ENCODE measurements at places on chromosomes 2 and 18.

GRCh38 chr2:196242131-196242620 is 70.8 kb upstream of the STK17B start:
- peak; percentile 33 for DNase-seq

DNA sequence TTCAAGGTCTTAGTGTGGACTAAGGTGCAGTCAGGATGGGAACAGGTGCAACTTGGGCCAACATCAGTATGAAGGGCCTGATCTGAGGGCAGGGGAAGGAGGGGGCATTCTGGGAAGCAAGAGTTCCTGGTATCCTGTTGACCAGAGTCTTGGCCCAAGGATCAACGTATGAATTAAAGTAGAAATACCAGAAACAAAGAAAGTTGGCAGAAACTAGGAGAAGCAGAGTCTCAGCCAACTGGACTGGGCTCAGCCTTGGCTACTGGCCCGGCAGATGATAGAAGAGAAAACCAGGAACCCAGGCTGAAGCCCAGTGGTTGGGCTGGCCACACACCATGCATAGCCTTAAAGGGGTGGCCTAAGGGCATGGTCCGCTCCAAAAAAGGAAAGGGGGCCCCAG is 2.3 kb downstream of the CETN1 start:
- no peak for DNase-seq

GRCh38 chr18:12851716-12852115 is 32.3 kb downstream of the PTPN2 start:
- DNase-seq = no peak

DNA sequence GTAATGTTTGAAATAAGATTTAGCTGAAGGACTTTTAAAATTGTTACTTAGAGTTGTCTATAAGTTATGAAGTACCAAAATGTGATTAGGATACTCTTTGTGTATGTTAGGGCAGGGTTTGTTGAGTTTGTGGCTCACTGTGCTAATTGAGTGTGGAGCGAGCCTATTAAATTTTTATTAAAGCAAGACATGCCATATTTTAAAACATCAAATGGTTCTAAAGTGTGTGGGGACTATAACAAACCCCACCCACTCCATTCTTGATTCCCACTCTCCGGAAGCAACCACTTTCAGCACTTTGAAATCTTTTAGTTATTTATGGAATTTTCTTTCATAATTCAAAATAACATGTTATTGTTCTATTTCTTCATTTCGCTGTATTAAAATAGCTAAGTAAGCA is 1.8 kb downstream of the HNMT start:
- DNase-seq = no peak

GRCh38 chr18:71727909-71728308 is 816.2 kb downstream of the CBLN2 start:
- DNase-seq = no peak

DNA sequence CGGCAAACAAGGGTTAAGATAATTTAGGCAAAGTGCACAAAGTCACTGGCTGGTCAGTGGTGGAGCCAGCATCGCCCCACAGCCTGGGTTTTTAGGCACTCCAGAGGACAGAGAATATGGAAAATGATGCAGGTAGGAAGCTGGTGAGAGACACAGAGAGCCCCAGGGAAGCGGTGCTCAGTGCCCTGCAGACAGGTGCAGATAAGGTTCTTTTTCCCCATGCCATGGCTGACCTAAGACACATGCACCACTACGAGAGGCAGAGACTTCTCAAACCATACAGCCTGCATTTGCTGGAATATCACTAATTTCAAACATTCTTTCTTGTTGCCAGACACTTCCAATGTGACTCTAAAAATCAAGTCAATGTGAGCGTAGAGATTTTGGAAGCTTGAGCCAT is 205.7 kb upstream of the APCDD1 start:
- no peak for DNase-seq

DNA sequence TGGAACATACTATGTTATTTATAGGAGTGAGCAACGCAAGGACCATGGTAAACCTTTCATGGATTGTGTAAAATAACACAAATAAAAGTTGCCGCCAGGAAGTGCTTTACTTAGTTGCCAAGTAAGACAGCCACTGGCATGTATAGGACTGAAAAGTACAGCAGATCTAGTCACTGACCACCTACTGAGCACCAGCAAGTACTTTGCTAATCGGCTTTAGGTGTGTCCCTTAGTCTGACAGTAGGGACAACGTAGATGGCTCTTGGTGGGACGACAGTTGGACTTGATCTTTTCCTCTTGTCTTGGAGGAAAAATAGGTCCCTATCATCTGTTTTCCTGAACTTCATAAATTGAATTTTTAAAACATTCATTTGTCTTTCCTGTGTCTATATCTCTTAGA is 13.6 kb upstream of the CXXC1 start:
- DNase-seq = no peak

DNA sequence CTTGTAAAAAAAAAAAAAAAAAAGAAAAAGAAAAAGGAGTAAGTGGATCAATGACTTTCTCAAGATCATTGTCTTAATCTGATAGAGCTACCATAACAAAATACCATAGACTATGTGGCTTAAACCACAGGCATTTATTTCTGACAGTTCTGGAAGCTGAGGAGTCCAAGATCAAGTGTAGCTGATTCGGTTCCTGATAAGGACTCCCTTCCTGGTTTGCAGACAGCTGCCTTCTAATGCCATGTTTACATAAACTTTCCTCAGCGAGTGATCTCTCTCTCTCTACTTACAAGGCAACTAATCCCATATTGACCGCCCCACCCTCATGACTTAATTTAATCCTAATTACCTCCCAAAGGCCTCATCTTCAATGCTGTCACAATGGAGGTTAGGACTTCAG is 36.5 kb upstream of the SIX2 start:
- no peak for DNase-seq

DNA sequence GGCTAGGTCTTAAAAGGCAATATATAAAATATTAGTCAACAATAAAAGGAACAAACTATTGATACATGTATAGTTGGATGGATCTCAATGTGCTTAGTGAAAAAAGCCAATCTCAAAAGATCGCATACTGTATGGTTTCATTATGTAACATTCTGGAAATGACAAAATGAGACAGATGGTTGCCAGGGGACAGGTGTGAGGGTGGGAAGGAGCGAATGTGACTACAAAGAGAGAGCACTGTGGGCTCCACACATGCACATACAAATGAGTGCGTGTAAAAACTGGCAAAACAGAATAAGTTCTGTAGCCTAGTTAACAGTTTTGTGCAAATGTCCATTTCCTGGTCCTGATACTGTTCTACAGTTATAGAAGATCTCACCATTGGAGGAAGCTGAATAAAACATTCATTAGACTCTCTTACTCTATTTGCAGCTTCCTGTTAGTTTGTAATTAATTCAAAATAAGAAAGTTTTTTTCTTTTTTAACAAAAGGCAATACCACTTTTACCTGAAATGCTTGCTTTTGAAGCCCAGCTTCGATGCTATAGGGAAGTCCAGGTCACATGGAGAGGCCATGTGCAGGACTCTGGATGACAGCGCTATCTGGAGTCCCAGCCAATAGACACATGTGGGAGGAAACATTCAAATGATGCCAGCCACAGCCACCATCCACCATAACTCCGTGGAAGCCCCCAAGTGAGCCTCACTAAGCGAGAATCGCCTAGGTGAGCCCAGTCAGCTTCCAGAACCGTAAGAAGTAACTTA is 21.0 kb upstream of the C2orf80 start:
- DNase-seq = no peak

DNA sequence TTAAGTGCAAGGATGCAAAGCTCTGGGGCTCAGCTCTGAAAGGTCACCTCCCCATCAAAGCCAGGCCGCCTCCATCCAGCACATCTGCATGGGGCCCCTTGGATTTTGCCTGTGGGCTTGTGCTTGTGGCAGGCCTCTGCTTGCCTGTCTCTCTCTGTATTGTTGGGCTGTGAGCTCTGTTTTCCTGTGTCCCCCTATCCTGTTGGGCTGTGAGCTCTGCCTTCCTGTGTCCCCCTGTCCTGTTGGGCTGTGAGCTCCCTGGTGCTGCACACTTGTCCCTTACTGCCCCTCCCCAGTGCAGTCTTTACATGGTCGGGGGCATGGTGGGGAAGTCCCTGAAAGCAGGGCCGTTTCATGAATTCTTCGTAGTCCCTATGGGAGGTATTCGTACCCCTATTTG is 49.2 kb upstream of the PDIA6 start:
- no peak for DNase-seq

- no peak for DNase-seq
Observed at GRCh38 chr2:25787020-25787419, 91.3 kb downstream of the ASXL2 start.

DNA sequence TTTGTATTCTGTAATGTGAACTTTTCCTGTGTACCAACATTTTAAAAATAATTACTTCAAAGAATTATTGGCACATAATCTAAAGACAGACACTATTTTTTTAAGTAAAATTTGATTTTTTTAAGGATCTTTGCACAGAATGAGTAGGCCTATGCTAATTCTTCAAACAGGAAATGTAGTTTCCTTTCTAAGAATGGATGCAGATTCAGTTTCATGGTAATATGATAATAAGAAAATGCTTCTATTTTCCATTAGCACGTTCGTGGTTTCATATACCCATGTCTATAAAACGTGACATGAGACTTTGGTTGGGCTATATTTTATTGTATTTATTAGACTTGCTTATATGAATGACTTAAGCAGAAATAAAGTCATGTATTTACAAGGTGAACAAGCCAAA is 191.8 kb upstream of the RBBP8 start:
- no peak for DNase-seq

DNA sequence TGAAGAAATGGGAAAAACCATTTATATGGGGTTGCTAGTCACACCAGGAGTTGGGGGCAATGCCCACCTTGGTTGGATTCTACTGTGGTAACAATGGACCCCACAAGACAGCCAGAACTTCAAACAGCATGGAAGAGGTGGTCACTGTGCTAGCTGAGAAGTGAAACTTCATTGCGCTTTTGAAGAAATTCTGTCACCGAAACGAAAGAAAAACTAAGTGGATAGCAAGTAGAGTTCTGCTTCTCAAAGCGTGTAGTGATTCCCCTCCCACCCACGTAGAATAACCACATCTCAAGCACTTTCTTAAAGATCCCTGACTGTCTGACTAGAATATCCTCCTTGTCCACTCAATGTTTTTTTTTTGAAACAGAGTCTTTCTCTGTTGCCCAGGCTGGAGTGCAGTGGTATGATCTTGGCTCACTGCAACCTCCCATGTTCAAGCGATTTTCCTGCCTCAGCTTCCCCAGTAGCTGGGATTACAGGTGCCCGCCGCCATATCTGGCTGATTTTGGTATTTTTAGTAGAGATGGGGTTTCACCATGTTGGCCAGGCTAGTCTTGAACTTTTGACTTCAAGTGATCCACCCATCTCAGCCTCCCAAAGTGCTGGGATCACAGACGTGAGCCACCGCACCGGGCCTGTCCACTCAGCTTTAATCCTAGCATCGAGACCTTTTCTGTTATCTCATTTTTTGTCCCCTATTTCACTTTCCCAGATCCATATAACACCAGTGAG is 30.1 kb upstream of the CCL20 start:
- DNase-seq = peak; percentile 4

DNA sequence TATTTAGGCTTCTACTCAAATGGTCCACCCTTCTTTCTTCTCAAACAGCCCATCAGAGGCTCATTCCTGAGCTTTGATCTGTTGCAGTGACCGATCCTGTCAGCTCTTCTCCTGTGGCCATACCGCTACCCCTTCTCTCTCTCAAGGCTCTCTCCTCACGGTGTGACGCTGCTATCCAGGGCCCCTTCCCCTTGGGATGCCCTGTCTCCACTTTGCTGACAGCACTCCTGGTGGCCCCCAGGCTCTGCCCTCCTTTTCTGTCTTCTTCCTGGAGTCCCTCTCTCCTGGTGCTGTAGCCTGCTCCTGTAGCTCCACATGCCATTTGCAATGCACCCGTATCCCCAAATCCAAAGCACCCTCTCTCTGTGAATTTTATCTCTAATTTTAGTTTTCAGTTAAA is 45.4 kb upstream of the CTAGE1 start:
- DNase-seq = no peak

GRCh38 chr2:219155054-219155644 is 5.5 kb downstream of the NHEJ1 start:
- peak; percentile 73 for DNase-seq

DNA sequence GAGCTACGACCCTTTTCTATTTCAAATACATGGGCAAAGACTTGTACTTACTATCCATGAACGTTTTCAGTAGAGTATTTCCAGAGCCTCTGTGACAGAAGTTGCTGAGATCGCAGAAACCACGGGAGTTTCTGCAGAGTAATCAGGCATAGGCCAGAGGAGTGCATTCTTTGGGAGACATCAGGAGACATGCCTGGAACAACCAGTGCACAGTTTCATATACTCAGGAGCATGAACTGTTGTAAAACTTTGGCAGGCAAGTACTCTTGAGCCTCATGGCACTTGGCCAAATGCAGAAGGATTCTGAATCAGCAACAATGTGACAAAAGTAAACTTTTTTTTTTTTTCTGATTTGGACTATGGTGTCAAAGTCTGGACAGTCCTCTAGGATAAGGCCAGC is 307.1 kb downstream of the GRB14 start:
- no peak for DNase-seq

DNA sequence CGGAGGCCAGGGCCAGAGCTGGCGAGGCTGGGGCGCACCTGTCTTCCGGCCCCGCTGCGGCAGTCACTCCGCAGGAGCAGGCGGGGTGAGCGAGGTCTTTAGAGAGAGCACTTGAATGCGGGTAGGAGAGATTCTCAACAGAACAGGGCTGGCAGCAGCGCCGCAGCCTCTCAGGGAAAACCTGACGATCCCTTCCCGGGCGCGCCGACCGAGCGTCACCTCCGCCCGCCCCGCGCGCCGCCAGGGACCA is 526 bp downstream of the PRKRA start:
- DNase-seq = peak; percentile 80

DNA sequence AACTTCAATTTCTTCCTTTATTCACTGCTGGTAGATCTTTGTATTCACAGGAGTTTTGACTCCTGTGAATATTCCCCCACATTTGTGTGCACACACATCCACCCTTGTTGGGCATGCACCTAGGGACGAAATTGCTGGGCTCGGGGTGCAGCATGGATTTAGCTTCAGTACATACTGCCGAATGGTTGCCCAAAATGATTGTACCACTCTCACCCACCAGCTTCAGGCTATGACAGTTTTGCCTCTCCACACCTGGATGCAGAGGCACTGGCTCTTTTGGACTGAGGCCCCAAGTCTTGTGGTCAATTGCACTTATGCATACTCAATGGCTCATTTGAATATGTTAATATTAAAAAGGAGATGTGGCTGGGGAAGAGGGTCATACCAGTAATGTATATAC is 65.1 kb upstream of the ODC1 start:
- DNase-seq = no peak

- no peak for DNase-seq
Observed at GRCh38 chr2:55148269-55148668, 83.8 kb downstream of the CLHC1 start.

GRCh38 chr2:108084311-108084710 is 98.0 kb downstream of the SLC5A7 start:
- no peak for DNase-seq

DNA sequence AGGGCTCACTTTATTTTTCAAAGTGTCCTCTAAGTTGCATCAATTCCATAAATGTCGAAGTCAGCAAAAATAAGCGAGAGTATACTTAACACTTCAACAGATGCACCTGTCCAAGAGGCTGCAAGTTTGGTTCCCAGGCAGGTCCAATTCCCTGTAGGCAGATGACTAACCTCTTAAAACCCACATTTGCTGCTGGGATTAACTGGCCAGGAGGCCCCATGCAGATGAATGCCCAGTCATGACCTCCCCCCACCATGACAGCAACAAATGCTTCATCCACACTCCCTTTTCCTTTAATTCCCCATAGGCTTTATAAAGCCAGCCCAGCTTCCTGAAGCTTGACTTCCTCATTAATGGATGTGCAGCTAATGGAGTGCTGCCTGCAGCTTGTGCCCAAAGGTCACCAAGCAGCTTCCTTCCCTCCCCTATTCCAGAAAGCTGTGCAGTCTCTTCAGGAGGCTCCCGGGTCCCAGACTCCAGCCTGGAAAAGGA is 35.7 kb downstream of the REEP1 start:
- no peak for DNase-seq

- no peak for DNase-seq
Observed at GRCh38 chr2:102110596-102111334, 31.8 kb upstream of the IL1R1 start.
